ENCODE measurements at places on chromosomes 3 and 15.

DNA sequence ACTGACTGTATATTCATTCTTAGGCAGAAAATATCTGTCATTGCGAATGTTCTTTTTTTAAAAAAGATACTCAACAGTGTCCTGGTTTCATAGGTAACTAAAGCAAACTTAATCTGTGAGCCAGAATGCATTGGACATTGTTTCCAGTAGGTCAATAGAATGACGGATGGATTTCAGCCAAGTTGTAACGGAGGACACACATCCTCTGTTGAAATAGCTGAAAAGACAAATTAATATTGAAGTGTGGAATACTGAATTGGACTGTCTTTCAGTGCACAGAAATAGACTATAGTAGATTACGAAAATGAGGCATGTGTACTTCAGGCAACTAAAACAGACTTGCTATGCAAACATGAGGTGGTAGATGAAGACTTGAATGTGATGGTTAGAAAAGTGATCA, 461.6 kb downstream of the WDR72 start:
- no peaks in the 10 kb centered on the region for H3K27me3 ChIP-seq
- H3K36me3 ChIP-seq = no peaks in the 10 kb centered on the region

- H3K4me1 ChIP-seq = peaks cover 43% of the 10 kb centered on the region
- no peak overlapping the region for H3K4me3 ChIP-seq
- H3K36me3 ChIP-seq = peaks cover 6% of the 10 kb centered on the region
- no peak overlapping the region for H3K27ac ChIP-seq
Measured at GRCh38 chr3:58084788-58085543, 76.7 kb downstream of the FLNB start.

GRCh38 chr3:161217496-161217895, 3.6 kb upstream of the NMD3 start:
- H3K4me1 ChIP-seq = peaks cover 16% of the 10 kb centered on the region

DNA sequence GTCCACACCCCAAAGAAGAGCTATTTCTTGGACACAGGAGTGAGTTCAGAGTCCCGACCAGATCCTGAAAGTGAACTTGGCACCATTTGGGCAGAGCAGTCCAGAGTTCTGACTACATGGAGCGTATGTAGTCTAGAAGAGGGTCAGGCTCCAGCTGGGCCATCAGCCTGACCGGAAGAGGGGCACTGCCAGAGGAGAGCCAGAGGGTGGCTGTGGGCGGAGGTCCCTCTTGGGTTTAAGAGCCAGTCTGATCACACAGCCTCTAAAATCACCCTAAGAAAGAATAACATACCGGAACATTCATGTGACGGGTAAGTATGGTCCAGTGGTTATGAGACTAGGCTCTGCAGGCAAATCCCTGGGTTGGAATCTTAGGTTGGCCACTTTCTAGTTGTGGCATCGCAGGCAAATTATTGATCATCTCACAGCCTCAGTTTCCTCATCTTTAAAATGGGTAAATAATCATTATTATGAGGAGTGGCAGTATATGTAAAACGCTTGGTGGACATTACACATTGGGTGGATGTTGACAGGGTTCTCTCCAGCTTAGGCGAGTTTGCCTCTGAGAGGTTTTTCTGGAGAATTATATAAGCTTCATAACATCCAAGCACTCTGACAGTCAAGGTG, 2.1 kb upstream of the RAP2B start:
- no peak for DNase-seq
- peaks cover 8% of the 10 kb centered on the region for H3K27me3 ChIP-seq
- H3K4me3 ChIP-seq = peak overlapping the region; percentile 95
- H3K4me1 ChIP-seq = peaks cover 27% of the 10 kb centered on the region

DNA sequence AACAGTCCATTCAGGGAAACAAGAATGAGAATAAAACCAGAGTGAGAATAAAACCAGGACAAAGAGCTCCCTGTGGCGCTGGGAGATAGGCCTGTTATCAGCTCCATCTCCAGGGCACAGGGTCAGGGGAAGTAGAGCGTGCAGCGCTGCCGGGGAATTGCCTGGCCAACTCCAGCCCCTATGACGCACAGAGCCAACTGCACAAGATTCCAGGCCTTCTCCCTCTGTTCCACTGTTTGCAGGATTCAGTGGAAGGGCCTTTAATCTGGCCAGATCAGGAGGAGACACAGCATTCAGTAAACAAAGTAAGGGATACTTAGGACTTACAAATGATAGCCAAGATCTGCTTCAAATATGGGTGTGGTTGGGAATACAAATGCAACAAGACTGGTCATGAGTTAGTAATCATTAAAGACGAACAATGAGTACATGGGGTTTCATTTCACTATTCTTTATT, 49.4 kb downstream of the ITGB5 start:
- peaks cover 47% of the 10 kb centered on the region for H3K27me3 ChIP-seq
- no peak for DNase-seq
- H3K4me1 ChIP-seq = peaks cover 22% of the 10 kb centered on the region

DNA sequence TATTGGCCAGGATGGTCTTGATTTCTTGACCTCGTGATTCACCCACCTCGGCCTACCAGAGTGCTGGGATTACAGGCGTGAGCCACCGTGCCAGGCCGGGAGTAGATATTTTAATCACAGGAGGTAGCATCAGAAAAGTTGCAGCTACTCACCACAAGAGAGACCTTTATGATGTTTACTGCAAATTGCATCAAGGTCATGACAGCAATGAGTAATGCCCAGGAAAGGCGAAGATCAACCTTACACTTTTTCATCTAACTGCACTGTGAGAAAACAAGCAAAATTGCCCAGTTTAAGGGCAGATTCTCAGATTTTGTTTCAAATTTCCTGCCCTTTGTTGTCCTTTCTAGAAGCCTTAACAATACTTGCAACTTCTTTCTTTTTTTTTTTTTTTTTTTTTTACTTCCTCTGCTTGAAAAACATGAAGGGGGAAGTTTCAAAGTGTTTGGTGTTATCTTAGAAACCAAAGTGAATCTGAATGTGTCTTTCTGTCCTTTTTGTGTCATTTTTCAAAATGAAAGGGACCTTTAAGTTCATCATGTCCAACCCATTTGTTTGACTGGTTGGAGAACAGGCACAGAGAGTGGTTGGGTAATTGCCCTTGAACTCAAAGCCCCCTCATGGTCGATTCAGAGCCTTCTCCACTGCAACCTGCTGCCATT, 25.0 kb downstream of the TGFBR2 start:
- peak overlapping the region; percentile 99 for H3K27ac ChIP-seq
- H3K4me3 ChIP-seq = peak overlapping the region; percentile 71
- DNase-seq = peak; percentile 64
- no peaks in the 10 kb centered on the region for H3K27me3 ChIP-seq

All from activated naive CD4-positive, alpha-beta T cell treated with anti-CD3 and anti-CD28 coated beads, Interleukin-2, amount 10 ng/mL, durations not matched to agents 7 days and 5 days (primary cell).